ENCODE measurements at places on chromosomes 5 and 9. TPM values are rescaled to one million over a fixed set of nuclear protein-coding genes. Genes with fewer than 3 reads are reported as not detected.

DNA sequence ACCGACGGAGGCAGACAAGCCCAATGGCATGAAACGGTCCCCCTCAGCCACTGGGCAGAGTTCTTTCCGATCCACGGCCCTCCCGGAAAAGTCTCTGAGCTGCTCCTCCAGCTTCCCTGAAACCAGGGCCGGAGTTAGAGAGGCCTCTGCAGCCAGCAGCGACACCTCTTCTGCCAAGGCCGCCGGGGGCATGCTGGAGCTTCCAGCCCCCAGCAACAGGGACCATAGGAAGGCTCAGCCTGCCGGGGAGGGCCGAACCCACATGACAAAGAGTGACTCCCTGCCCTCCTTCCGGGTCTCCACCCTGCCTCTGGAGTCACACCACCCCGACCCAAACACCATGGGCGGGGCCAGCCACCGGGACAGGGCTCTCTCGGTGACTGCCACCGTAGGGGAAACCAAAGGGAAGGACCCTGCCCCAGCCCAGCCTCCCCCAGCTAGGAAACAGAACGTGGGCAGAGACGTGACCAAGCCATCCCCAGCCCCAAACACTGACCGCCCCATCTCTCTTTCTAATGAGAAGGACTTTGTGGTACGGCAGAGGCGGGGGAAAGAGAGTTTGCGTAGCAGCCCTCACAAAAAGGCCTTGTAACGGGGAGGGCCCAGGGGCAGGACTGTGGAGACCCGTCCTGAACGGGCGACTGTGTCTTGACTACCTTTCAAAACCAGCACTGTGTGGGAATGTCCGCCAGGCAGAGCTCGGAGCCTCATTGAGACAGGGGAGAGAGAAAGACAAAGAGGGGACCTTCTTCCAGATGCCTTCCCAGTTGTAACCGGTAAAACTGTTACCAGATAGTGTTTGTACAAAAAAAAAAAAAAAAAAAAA lies 29.9 kb downstream of the CD180 start:
- no peak for DNase-seq

- no peak for DNase-seq
These were observed 14.9 kb downstream of the LARP1 start for GRCh38 chr5:154770111-154770510.

- no peak for DNase-seq
These were observed 55.1 kb downstream of the PTCH1 start for GRCh38 chr9:95461448-95462248.

The TSSK1B gene
- polyA plus RNA-seq = 0.11 TPM

The HACD4 gene
- polyA plus RNA-seq = 1.6 TPM
